ENCODE measurements at places on chromosomes 1 and 21.

DNA sequence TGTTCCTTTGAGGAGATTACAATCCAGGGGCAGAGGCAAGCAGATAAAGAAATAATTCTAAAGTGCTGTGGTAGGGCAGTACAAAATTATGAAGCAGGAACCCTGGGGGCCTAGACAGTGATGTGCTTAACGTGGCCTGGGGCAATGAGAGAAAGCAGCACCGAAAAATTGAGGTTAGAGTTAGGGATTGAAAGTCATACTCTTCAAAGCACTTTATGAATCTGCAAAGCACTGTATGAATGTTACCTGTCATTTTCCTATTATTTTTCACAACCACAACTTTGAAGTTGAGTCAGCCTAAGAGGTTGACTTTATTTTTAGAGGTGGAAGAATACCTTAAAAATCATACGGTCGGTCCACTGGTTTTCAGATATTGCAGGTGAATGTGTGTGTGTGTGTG is 183.4 kb upstream of the NFIA start:
- DNase-seq = peak; percentile 29

- no peak for DNase-seq
These were observed 74.7 kb upstream of the TLR5 start for GRCh38 chr1:223217781-223218180.

DNA sequence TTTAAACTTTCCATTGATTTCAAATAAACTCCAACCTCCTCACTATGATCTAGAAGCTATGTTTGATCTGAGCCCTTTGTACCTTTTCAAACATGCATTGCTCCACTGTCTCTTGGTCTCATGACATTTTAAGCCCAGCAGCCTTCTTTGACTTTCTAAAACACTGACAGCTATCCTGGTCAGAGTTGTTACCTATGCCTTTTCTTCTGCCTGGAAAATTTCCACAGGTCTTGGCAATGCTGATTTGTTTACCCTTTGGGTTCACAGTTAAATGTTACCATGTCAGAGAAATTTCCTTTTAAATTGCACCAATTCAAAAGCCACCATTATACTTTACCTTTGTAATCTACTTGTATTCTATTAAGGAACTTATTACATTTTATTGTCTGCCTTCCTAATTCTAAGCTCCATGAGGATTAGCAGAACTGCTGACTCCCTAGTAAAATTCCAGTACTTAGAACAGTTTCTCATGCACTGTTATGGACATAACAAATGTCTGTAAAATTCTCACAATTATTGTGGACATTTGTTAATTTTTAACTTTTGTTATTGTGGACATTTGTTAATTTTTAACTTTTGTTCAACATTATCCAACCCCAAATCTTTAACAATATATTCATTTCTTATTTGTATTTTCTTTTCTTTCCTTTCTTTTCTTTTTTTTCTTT is 1064.4 kb downstream of the NCAM2 start:
- DNase-seq = no peak

GRCh38 chr1:1531947-1532346 is 8.5 kb downstream of the TMEM240 start:
- no peak for DNase-seq

DNA sequence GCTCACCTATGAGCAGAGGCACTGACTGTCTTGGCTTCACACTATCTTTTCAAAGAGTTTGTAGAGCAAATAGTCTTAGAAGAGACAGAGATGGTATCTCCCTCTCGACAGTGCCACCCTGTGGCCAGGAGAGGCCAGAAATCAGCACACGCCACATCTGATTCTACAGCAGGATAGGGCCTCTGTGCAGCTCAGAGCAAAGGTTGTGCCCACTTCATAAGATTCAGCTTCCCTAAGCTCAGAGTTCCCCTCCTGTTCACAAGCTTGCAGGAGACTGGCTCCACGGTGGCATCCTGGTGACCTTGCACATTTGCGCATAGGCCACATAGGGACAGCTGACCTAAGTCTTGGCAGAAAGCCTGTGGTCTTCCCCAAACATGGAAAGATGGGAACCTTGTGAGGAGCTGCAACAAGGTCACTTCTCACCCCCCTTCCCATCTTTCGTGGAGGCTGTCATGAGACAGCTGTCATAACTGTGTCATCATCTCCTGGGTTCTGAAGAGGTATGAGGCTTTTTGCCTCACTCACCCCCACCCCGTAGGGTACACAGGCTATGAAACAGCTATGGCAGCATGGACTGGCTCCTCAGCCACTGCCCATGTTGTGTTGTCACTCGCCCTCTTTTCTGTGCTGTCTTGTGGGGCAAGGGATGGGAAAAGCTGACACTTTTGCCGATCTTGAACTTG is 3.0 kb downstream of the ITLN2 start:
- DNase-seq = peak; percentile 81

DNA sequence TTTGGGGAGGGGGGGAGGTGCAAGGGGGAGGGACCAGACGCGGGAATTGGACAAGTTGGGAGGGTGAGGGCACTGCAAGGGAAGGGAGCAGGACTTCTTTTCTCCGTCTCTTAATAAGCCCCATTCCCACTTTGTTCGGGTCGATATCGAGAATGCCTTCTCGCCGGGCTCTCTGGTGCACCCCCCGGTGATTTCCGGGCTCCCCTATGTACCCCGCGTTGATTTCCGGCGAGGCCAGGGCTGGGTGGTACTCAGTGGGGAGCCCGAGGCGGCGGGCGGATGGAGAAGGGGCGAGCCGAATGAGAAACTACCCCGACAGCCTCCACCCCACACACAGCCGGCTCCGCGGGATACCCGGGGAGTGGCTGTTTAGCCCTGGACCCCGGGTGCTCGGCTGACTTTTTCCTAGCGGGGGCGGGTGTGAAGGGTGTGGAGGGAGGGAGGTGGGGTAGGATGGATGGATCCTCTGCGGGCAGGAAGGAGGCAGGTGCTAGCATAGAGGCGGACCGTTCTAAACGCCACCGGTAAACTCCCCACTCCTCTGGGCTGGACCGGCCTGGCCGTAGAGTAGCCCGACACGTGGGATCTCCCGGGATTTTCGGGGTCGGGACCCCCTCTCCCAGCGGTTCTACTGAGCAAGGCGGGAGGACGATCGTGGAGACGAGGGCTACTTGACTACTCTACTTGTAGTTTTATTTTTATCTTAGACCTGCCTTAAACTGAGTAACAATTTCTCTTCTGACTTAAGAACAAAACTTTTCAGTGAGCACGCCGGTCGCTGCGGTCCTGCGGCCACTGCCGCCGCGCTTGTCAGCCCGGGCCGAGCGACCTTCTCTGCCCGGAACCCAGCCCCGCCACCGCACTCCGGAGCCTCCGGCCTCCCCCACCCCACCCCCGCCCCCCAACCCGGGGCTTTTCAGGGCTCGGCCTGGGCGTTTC is 1.0 kb downstream of the RNF220 start:
- peak; percentile 39 for DNase-seq

DNA sequence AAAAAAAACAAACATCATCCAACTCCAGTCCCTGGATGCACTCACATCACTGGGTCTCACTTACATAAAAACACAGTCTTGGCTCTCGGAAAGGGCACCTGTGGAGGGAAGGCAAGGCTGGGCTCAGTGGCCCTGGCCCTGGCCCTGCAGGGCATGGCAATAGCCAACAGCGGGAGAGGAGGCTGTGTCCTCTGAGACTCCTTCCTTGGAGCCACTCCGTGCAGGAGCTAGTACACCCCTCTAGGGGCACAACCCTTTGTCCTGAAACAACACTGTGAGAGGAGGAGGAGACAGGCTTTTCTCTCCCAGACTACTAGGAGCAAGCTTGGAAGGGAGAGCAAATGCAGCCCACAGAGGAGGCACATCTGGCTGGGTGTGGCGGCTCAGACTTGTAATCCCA is 28.0 kb downstream of the URB1 start:
- DNase-seq = no peak

DNA sequence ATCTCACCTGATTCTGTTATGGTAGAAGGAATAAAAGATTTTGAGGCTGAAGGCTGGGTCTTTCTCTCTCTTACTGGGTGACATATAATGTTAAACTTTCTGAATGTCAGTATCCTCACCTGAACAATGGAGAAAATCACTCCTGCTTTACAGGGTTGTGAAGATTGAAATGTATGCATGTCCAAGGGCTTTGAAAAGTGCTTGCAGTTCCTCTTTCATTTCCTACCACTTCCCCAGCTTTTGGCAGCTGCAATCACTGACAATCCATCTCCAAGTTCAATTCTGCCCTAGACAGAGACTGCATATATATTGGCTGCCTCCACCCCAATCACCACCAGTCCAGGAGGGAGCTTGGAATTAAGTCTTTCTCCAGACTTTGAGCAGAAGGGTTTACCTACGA is 39.8 kb downstream of the FAM78B start:
- DNase-seq = no peak

GRCh38 chr1:153389401-153389800 is 1.5 kb downstream of the S100A8 start:
- DNase-seq = no peak

DNA sequence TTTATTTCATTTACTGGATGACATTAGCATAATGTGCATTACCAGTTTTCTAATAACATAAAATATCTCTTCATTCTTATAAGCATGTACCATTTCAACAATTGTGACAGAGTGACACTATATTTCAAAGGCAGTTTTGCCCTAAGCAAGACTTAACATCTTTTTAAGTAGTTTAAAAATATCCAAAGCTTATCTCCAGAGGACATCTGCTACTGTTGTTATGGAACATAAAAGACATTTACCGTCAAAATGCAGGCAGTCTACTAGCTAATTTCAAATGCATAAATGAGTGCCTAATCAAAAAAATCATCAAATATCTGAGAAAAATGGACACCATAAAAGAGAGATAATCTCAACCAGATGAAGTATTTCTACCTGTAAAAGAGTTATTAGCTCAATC is 782.4 kb upstream of the BRINP3 start:
- no peak for DNase-seq

GRCh38 chr1:51058858-51059257 is 43.2 kb upstream of the C1orf185 start:
- DNase-seq = no peak

- peak; percentile 24 for DNase-seq
These were observed 3.4 kb upstream of the CASQ2 start for GRCh38 chr1:115771847-115772457.

GRCh38 chr21:45981151-45982091 is at the start of gene COL6A1:
COL6A1 (plus strand) TSS chr21:45981770; CDS start chr21:45981851, 81 bp downstream.
- DNase-seq = peak; percentile 66

DNA sequence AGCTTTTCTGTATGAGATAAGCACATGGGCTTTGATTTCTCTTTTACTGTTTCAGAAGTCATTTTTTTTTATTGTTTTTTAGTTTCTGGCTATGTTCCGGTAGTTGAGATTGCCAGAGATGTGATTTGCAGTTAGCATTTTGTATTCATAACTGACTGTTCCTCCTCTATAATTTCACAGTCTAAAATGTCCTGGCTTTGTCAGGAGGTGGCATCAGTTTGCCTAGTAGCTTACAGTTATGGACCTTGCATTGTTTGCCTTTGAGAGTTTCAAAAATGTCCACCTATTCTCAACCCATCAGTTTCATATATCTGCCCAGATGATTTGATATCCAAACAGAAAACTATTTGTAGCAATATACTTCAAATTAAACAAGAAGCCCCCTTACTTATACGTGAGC is 39.5 kb upstream of the ST6GALNAC3 start:
- no peak for DNase-seq

DNA sequence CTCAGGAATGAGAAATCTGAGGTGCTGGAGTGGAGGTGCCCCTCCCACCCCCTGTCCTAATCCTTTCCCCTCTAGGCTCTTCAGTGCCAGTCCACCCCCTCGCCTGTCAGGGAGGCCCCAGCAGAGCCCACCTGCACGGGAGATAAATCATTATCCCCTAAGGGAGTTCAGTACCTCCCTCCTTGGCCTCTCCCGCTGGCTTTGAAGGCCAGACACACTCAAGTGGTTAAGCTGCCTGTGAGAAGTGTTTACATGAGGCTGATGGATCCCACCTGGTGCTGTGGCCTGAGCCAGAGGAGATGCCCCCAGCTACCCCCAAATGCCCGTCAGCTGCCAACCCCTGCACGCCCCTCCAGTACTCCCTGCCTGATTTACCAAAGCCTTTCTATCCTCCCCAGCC is 3.7 kb downstream of the RSPO1 start:
- DNase-seq = no peak

- no peak for DNase-seq
These were observed 47.9 kb upstream of the BCAR3 start for GRCh38 chr1:93729502-93729901.

- peak; percentile 65 for DNase-seq
These were observed 8.0 kb upstream of the PLCH2 start for GRCh38 chr1:2468041-2468472.

GRCh38 chr1:172356620-172357019 is 63.9 kb upstream of the C1orf105 start:
- DNase-seq = no peak

- DNase-seq = no peak
These were observed 82.5 kb downstream of the NTPCR start for GRCh38 chr1:233032916-233033315.

DNA sequence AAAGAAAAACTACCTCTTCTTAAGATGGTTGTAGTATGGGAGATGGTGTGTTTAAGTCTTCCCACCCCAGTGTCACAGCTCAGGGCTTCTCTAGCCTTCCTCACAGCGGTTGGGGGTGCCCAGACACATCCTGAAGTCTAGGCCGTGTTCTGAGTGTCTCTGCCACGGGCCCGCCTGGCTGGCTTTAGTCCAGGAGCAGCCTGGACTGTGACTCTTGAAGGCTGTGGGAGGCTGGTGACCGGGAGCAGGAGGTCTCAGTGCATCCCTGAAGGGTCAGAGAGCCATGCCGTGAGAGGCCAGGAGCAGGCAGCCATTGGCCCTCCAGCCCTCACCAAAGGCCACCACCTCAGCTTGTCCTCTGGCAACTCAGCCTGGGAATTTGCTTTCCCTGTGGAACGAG is 4.5 kb downstream of the EPHX1 start:
- no peak for DNase-seq

DNA sequence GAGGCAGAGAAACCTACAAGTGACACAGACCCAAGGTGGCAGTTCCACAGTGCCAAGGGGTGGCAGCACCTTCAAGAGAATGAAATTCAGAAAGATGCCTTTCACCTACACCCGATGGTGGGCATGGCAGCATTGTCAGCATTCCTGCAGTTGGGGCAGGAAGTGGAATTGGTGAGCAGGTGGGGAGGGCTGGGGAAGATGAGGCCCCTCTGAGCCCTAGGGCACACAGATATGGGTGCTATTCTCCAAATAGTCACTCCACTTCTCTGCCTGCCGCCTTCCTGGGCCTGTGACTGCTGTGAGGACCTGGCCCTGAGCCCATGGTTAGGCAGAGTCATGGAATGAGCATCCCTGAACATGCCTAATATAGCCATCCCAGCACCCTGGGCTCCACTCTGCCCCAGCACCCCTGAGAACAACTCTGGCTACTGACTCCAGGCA is 8.3 kb downstream of the SHISA4 start:
- DNase-seq = no peak
